ENCODE measurements at places on chromosomes 6 and 20.

DNA sequence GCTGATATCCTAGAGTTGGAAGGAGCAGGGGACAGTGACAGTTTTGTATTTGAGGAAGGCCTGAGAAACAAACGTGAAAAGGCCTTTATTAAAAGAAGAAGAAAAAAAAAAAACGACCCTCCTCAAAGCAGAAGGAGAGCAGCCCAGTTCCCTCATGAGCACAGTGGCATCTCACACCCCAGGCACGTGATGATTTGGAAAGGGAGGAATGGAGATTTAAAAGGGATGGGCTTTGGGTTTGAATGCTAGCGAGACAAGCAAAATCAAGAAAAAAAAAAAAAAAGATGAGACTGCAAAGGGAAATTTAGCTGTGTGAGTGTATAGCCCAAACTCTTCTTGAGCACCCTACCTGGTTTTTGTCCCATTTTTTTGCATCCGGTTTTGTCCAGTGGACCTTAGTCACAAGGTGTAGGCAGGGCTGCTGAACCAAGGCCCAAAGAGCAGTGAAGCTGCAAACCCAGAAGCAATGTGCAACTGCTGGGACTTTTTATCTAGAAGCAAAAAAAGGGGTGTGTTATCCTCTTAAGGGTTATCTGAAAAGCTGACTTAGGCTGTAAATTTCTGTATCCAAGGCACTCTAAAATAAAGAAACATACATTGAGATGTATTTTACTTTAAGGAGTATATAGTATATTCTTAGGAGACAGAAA is 54.5 kb upstream of the RREB1 start:
- no peak for DNase-seq

GRCh38 chr6:88650029-88650619 is 313.3 kb downstream of the RNGTT start:
- DNase-seq, result no peak

DNA sequence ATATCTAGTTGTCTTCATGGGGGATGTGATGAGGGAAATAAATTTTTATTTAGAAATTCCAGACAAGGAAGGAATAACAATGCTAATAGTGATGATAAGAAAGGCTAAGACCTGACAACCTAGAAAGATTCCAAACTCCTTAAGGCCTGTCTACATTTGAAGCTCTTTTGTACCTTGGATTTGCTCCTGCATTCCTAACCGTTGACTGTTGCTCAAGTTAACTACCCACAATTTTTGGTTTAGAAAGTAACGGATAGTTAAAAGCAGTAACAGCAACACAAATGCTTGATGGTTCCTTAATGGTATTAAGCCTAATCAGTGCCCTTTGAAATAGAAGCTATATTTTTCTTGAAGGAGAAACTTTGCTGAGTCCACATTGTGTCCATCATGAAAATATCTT is 52.9 kb downstream of the TRMT11 start:
- DNase-seq, result no peak

- no peak for DNase-seq
Measured at GRCh38 chr6:63509652-63510352, 62.5 kb upstream of the LOC128125822 start.

DNA sequence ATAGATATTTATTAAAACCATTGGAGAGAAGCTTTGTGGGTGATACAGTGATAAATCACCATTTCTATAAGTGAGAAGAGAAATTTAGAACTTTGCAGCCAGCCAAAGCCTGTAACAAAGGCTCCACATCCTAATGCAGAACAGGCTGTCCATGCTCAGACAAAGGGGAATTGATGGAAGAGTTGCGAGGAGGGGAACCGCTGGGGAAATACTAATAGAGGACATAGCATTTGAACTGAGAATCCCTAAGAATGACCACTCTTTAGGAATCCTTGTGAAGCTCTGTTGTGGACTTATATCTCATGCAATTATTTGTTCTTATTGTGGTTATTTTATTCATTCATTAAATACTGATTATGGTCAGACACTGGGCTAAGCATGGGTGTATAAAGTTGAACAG is 167.8 kb downstream of the PHF3 start:
- no peak for DNase-seq
